ENCODE measurements at places on chromosomes 5 and 9. TPM values are rescaled to one million over a fixed set of nuclear protein-coding genes. Genes with fewer than 3 reads are reported as not detected.

DNA sequence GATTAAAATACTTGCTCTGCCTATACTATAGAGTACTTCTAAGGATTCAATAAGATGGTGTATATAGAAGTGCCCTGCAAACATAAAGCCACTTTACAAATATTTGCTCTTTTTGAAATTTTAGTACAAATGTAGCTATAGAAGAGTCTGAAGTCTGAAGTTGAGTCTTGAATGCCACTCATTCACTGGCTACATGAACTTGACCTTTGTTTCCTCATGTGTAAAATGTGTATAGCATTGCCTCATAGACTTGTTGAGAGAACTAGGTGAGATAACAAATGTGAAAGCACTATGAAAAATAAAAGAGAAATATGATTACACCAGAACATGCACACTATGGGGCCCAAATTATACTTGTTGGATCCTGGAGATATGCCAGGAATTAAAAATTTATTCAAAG is 244.7 kb downstream of the SEC61B start:
- DNase-seq = no peak

GRCh38 chr5:16582081-16582480 is 34.7 kb downstream of the RETREG1 start:
- DNase-seq = no peak

DNA sequence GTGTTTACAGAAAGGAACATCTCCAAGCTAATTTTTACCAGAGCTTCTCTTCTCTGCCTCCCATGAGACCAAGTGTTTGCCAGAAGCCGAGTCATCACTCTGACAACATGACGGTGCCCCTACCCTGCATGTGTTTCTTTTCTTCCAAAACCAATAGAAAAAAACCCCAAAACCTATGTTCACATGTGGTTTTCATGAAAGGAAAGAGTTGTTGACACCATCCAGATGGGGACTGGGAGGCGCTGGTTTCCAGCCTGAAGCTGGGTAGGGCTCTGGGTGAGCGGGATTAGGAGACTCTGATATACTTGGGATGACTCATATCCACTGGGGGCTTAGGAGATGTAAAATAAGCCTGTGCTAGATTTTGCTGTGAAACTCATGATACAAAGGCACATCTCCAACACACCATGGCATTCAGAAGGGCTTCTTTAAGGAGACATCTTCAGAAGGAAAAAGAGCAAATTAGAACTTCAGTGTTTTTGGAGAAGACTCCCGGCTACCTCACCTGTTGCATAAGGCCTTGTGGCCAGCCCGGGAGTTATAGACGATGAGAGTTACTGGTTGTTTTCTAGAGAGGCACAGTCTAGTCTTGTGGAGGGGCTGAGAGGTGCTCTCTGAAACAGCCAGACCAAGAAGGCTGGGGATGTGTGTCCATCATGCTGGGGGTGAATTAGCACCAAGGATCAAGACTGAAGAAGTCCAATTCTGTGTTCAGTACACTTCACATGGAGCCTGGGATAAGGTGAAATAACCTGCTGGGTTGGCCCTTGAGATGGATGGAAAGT is 108.9 kb upstream of the LHFPL2 start:
- DNase-seq = peak; percentile 69

GRCh38 chr9:131197160-131197911 is 72.0 kb downstream of the NUP214 start:
- DNase-seq = no peak

GRCh38 chr5:103264508-103264907 is 5.9 kb downstream of the MACIR start:
- DNase-seq = no peak

DNA sequence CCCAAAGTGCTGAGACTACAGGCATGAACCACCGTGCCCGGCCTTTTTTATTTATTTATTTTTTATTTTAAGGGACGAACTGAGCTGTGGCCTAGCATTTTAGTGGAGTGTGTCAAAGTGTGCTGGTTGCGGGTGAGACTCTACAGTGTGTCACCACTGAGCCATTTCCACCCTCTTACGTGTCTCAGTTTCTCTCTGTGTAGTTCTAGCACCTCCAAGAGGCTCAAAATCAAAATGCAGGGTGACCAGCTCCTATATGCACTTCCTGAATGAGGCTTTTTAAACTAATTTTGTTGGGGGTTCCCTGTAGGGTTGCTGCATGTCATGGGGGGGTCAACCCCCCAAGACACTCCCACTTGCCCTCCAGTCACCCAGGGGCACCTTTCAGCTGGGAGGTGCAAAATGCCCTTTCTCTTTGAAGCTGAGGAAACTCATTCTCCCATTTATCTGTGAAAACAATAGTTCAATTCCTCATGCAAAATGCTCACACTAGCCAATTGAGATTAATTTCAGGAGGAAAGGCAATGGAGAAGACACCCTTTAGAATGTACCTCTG is 69.3 kb downstream of the COL15A1 start:
- no peak for DNase-seq

DNA sequence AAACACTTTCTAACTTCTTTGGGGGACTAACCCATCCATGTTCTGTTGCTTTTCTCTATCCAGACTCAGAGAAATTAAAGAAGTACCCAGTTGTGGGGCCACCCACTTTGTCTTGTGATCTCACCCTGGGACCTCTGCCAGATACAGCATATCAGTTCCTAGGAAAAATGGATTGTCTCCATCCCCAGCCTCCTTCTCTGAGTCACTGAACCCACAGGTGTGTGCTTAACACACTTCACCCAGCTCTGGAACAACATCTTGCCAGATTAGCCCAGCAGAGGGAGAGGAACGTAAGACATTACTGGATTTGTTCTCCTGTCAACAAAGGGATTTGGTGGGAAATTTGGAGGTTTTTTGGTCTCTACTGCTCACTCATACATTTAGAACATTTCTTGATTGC is 19.2 kb downstream of the FAM240B start:
- DNase-seq = peak; percentile 8

GRCh38 chr5:10731913-10732312 is 29.1 kb downstream of the DAP start:
- DNase-seq = no peak

GRCh38 chr5:76379316-76379715 is 23.8 kb upstream of the IQGAP2 start:
- DNase-seq = no peak

DNA sequence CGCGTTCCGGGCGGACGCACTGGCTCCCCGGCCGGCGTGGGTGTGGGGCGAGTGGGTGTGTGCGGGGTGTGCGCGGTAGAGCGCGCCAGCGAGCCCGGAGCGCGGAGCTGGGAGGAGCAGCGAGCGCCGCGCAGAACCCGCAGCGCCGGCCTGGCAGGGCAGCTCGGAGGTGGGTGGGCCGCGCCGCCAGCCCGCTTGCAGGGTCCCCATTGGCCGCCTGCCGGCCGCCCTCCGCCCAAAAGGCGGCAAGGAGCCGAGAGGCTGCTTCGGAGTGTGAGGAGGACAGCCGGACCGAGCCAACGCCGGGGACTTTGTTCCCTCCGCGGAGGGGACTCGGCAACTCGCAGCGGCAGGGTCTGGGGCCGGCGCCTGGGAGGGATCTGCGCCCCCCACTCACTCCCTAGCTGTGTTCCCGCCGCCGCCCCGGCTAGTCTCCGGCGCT is at the start of gene DAPK1:
Gene DAPK1, plus strand, starts transcription at position 264 of the 442 bp plus-strand sequence. CDS start 1,211 bp downstream, outside the sequence.
- DNase-seq = no peak

GRCh38 chr5:6950860-6951259 is 237.6 kb downstream of the TENT4A start:
- DNase-seq = no peak

DNA sequence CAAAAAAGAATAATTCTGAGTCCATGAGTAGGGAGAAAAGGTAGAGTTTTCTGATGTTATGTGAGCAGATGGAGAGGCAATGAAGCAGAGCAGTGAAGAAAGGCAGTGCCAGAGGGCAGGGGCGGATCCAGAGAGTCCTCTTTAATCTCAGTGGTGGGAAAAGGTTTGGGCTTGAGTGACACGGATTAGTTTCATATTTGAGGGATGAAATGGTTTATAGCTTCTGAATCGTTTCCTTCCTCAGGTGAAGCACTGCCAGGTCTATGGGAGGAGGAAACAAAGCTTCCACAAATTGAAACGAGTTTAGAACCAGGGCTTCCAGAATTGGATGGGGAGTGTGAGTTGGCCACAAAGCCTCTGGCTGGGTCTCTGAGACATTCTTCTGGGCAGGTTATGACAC is 517.0 kb upstream of the PAPPA start:
- DNase-seq = no peak

DNA sequence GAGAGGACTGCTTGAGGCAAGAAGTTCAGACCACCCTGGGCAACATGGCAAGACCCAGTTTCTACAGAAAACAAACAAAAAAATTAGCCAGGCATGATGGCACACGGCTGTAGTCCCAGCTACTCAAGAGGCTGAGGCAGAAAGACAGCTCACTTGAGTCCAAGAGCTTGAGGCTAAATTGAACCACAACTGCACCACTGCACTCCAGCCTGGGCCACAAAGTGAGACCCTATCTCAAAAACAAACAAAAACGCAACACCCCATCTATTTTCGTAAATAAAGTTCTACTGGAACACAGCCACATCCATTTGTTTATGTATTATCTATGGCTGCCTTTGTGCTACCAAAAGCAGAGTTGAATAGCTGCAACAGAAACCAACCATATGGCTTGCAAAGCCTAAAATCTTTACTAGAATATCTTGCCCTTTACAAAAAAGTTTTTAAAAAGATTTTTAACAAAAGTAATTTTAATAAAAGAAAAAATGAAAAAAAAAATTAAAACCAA is 67.5 kb downstream of the SETX start:
- no peak for DNase-seq

DNA sequence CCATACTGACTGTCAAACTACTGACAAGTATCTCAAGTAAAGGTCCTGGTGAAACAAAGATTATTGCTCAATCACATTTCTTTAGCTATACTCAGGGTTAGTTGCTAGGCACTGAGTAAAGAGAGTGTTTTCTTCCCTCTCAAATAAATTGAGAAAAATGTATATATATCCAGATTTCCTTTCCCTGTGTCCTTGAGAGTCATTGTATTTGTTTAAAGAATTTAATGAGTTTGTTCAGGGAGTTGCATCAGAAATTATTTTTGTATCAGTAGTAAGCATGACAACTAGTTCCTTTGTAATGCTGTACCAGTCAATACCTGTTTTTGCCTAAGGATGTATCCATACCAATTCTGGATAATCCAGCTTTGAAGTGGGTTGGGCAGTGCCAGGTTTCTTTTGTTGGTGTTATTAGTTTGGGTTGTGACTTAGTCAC is 3.2 kb upstream of the ANKHD1 start:
- no peak for DNase-seq

- DNase-seq = peak; percentile 34
Measured at GRCh38 chr9:4836676-4837075, 43.9 kb downstream of the RCL1 start.

DNA sequence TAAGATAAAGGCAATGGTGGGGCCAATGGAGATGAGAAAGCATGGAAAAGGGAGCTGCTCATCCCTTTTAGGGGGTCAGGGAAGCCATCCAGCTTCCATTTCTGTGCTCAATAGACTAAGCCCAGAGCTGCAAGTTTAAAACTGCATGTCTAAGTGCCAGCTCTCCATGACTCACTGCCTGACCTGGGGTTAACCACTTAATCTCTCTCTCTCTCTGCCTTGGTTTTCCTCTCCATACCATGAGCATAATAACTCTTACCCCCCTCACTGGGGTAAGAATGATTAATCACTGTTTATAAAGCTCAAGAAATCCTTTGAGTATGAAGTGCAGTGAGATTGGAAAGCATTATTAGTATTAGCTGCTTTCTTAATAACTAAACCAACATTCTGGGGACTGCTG is 1382.4 kb upstream of the WWC1 start:
- DNase-seq = no peak

GRCh38 chr9:105484226-105484625 is 36.4 kb downstream of the FSD1L start:
- no peak for DNase-seq

- no peak for DNase-seq
Measured at GRCh38 chr5:178106556-178107239, 6.6 kb upstream of the N4BP3 start.

- DNase-seq = peak; percentile 30
Measured at GRCh38 chr9:110502842-110503241, 76.7 kb downstream of the SVEP1 start.

DNA sequence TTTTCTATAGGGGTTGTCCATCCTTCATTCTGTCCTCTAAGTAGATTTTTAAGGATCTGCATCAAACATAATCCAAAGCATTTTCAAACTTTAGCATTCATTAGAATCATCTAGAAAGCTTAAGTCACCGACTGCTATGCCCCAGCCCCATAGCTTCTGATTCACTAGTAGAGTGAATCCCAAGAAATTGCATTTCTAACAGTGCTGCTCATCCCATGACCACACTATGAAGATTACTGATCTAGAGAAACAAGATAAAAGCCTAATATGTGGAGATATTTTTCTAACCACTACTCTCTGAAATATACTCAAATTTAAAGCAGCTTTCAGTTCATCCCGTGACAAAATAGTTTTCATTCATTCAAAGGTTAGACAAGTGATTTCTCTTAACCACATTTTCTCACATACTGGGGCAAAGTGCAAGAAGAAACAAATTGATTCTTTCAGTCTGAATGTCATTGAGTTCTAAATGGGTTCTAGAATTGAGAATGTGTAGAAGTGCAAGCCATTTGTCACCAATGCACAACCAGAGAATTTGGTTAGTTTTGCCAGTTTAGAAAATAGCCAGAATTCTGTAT is 286.9 kb upstream of the CD180 start:
- no peak for DNase-seq

- DNase-seq = no peak
Measured at GRCh38 chr5:96926276-96926675, 9.6 kb upstream of the LNPEP start.

DNA sequence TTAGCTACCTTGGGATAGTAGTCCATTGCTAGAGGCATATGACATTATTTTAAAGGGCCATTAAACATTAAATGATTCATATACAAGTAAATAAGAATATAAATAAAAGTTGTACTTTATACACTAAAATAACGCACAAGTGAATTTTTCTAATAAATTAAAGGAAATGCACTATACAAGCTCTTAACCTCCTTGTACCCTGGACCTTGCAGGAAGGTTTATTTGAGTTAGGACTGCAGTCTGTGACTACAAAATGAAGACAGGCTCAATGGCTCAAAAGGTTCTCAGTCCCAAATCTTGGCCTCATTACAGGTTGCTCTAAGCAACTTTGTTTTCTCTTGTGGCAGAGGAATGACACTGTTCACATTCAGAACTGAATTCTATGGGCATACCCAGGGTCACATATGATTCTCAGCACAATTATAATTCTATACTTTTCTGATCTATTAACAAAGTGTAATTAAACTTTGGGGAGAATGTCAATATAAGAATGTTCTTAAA is 34.4 kb downstream of the FEM1C start:
- DNase-seq = no peak

GRCh38 chr9:114606068-114606467 is 5.0 kb upstream of the TMEM268 start:
- no peak for DNase-seq

- DNase-seq = no peak
Measured at GRCh38 chr5:134489227-134489944, 36.1 kb upstream of the JADE2 start.

MORN5 gene
- not detected for total RNA-seq

COL23A1 gene
- not detected for total RNA-seq

SPIN1 gene
- total RNA-seq = 189 TPM

SLC36A2 gene
- total RNA-seq = not detected

ARL14EPL gene
- total RNA-seq = not detected

NR2F1-AS1 gene
- 12.5 TPM for total RNA-seq

FBXO10 gene
- 6.6 TPM for total RNA-seq

PCDHB5 gene
- total RNA-seq = 0.28 TPM

SPINK13 gene
- not detected for total RNA-seq

ZNG1C gene
- 11.9 TPM for total RNA-seq

CCNJL gene
- 2.0 TPM for total RNA-seq

SLC4A9 gene
- not detected for total RNA-seq

ANAPC2 gene
- 9.3 TPM for total RNA-seq

ZNF300 gene
- total RNA-seq = 7.5 TPM

TOMM5 gene
- 229 TPM for total RNA-seq

FBP2 gene
- not detected for total RNA-seq

DRD1 gene
- 0.18 TPM for total RNA-seq

PLGRKT gene
- 13.6 TPM for total RNA-seq

LCN10 gene
- total RNA-seq = not detected
